NCI-H1092 (cell line): ENCODE measurements at places on chromosomes 16 and 17.

- DNase-seq = peak; percentile 84
Observed at GRCh38 chr16:23914946-23915530, 79.3 kb downstream of the PRKCB start.

DNA sequence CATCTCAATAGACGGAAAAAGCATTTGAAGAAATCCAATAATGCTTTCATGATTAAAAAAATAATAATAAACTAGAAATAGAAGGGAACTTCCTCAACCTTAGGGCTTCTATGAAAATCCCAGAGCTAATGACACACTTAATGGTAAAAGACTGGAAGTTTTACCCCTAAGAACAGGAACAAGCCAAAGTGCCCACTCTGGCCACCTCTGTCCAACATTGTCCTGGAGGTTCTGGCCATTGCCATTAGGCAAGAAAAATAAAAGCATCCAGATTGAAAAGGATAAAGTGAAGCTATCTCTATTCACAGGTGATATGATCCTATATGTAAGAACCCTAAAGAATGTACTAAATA, 2.5 kb upstream of the LITAF start:
- no peak for DNase-seq

DNA sequence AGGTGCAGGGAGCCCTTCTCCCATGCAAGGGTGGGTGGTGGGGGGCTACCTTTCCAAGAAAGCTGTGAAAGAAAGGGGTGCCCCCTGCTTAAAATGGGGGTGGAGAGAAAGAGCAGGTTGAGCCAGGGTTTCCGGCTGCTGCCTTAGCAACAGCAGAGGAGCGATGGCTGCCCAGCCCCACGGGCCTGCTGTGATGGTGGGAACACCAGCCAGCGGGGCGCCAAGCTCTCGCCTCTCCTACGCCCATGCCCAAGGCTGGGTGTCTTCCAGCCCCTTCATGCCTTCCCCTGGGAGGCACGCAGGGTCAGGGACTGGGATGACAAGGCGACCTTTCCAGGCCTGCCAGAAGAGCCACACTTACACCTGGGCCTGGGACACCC, 3.0 kb downstream of the FMNL1 start:
- no peak for DNase-seq

DNA sequence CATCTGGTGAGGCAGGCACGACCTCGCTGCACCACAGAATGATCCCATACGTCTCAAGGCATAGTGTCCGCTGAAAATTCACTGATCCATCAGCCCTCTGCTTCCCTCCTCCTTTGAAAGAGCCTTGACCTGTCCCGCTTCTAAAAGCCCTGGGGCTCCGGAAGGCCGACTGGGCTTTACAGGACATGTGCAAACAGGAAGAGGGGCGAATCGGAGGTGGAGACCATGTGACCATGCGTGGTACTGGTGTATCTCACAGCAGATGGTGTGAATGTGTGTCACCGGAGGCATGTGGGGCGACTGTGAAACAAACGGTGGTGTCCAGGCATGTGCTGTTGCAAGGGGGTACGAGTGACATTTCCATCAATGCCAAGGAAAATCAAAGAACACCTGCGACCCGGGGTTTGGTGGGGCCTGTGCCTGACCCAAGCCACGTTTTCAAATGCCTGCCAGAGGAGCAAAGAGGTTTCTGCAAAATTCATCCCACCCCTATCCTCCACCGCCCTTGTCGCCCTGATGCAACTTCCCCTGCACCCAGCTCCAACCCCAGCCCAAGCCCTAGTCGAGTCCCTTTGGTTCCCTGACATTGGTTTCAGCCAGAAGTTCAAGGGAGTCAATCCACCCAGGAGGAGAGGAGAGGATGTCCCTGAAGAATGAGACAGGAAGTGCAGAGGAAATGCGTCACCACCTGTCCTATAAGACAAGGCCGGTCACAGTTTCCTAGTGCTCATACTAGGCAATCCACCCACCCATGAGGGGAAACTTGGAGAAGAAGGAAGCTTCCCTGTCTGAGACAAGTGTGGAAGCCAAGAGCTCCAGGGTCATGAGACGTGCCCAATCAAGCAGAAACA, 5.9 kb upstream of the KCNJ18 start:
- no peak for DNase-seq

DNA sequence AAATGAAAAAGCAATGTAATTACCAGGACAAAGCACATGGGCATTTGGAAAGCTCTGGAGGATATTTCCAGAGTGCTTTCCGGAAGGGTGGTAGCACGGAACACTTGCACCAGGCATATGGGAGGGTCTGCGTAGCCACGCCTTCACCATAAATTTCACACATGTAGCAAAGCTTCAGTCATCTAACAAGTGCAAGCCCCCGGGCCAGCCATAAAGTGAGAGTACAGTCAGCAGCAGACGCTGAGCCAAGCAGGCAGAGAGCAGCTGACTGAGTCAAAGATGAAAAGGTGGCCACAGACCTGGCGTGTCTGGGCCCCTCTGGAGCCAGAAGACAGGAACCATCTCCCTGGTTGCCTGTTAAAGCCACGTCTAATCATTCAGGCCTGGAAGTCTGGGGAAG, 130.6 kb downstream of the SEC14L1 start:
- DNase-seq = no peak
